ENCODE measurements at places on chromosomes 16 and 17. TPM values are rescaled to one million over a fixed set of nuclear protein-coding genes. Genes with fewer than 3 reads are reported as not detected.

GRCh38 chr17:2170023-2170422 is 115.1 kb downstream of the HIC1 start:
- DNase-seq = no peak

The KIF2B gene
- not detected for total RNA-seq

- no peak for DNase-seq
These were observed 74.8 kb downstream of the USP31 start for GRCh38 chr16:23074423-23074822.

The CTRL gene
- 0.73 TPM for total RNA-seq

- no peak for DNase-seq
These were observed 13.5 kb downstream of the TBCD start for GRCh38 chr17:82765371-82765770.

The GRAPL gene
- total RNA-seq = 3.0 TPM

The LDAF1 gene
- total RNA-seq = 1.4 TPM

DNA sequence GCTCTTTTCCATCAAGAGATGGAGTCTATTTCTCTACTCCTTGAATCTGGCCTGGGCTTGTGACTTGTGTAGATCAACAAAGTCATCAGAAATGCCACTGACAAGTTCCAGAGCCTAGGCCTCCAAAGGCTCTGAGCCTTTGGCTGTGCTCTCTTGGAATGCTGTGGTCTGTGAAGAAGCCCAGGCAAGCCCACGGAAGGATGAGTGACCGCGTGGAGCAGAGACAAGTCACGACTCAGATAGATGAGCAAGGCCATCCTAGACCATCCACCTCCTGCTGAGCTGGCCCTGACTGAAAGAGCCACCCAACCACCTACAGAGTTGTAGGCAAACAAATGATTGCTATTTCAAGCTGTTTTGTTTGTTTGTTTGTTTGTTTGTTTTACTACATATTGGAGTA is 11.6 kb upstream of the ICAM2 start:
- DNase-seq = no peak

GRCh38 chr17:79934653-79934970 is 95.4 kb upstream of the CBX4 start:
- DNase-seq = no peak

GRCh38 chr16:5722116-5722619 is 624.6 kb upstream of the EEF2KMT start:
- DNase-seq = no peak
